ENCODE measurements at places on chromosomes 11 and 22. TPM values are rescaled to one million over a fixed set of nuclear protein-coding genes. Genes with fewer than 3 reads are reported as not detected.

Gene HORMAD2
- 0.11 TPM for total RNA-seq

Gene C1QTNF4
- 24.9 TPM for total RNA-seq

GRCh38 chr11:75982309-75982708, 167.3 kb downstream of the UVRAG start:
- DNase-seq = no peak

DNA sequence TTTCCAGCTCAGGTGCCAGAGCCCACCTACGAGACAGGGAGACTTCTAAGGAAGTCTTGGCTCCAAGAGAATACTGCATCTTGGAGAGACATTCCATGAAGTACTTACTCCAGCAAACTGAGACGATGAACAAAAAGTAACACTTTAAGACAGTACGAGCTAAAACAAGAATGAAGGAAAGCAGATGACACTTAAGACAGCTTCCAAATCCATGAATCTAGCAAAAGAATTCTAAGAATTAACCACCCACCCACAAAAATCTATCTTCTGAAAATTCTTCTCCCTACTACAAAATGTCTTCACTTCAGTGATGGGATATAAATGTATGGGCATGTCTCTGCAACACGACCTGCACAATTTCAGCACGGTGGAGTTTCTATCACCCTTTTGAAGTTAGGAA, 132.9 kb downstream of the C11orf58 start:
- no peak for DNase-seq

DNA sequence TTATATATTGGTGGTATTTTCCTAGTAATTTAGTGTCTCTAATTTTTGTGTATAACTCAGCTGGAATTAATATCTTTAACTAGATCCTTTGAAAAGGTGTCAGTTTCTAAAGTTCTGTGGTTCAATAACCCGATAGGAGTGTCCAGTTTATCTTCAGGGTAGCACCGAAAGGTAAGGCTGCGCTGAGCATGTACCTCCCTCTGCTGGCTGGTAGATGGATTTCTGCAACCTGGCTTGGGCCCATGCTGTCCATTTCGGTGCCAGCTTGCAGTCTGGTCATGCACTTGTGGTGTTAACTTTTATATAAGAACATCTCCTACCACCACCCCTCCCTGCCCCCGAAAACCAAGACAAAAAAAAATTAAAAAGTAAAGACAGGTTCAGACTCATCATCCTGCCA, 24.7 kb downstream of the EXT2 start:
- DNase-seq = no peak
